Stimulated activated naive CD4-positive, alpha-beta T cell treated with Interleukin-2 at 50 U/mL for 16 hours (primary cell): ENCODE measurements at places on chromosomes 1 and 21.

DNA sequence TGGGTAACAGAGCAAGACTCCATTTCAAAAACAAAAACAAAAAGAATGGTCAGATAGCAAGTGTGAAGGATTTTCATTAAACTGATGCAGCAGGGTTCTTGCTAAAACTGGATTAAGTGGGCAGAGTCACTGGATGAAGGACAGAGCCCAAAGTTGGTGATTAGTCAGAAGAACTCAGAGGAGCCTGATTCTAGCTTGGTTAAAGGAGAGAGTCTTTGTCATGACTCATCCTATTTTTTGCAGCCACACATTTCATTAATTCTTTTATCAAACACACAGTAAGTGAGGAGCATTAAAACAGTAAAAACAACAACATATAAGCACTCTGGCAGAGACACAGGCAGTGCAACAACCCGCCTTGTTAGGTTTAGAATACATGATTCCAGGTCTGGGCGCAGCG is 56.0 kb upstream of the EDARADD start:
- no peak for DNase-seq

DNA sequence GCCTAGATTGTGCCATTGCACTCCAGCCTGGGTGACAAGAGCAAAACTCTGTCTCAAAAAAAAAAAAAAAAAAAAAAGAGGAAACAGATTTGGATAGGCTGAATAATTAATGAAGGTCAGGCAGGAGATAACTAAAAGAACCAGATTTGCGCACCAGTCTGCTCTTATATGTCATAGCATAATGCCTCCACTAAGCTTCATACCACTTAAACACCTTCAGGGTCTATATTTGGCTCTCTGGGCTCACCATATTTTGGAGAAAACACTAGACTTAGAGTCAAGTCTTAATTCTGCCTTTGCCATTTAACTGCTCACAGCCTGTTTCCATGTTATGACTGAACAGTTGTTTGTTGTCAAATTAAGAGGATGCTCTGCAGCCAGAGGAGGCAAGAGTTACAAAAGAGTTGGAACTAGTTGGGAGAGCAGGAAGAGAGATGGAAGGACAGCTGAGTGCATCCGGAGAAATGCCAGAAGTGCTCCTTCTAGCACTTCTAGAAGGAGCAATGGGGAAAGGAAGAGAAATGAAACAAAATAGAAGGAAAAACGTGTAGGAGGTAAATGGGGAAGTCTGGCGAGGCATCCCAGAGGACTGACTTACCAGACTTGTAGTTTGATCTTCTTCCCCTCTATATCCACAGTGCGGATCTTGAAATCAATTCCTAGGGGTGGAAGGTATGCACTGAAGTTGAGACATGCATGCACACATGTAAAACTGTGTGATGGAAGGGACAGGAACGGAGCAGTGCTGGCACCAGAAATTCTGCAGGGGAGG is 1.8 kb downstream of the RAB13 start:
- DNase-seq, result no peak

DNA sequence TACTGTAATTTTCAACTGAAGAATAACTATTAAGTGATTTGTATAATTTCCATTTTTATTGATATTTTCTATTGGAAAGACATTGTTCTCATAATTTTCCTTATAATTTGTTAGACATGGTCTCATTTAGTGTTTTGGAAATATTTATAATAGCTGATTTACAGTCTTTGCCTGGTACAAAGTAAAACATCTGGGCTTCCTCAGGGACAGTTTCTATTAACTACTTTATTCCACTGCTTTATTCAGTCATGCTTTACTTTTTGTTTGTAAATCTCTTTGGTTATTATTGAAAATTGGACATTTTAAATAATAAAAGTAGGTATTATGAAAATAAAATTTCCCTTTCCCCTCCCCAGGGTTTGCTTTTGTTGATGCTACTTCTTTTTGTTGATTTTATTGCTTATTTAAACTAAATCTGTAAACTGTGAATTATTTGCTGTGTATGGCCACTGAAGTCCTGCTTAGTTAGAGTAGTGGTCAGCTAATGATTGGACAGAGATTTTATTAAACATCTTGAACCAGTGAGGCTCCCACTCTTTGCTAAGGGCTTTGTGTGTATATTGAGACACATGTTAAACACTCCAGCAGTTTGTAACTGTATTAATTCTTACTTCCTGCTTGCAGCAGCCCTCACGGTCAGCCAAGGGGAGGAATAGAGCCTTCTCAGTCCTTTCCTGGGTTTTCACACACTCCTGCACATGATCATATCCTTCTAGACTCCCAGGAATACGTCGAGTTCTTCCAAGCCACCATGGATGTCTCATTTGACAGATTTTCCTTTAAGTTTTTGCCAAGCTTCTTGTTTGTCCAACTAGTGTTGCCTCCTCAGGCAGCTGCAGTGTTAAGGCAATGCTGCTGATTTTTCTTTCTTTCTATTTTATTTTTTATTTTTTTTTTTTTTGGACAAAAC is 994.6 kb upstream of the PRMT6 start:
- no peak for DNase-seq

DNA sequence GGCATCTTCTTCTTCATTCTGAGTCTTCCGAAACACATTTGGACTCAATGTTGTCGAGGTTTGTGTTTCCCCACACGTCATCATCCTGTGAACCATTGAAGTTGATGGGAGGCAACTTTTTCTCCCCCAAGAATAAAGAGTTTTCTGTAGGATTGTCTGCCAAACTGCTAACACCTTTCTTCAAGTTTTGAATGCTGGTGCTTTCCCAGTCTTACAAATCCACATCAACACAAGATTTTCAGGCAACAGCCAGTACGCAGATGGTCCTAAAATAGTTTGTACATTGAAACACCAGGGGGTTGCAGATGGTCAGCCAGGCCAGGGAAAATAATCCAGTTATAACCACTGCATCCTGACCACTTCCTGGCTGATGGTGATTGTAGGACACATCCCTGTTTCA is 187.9 kb downstream of the DISC1 start:
- DNase-seq, result no peak
